Endothelial cell (in vitro differentiated cells): ENCODE measurements at places on chromosomes 7 and 10. TPM values are rescaled to one million over a fixed set of nuclear protein-coding genes. Genes with fewer than 3 reads are reported as not detected.

BMPER gene
- 2.5 TPM for total RNA-seq

HOXA5 gene
- 0.59 TPM for total RNA-seq

CALML5 gene
- not detected for total RNA-seq

FANK1 gene
- 9.4 TPM for total RNA-seq

MBL2 gene
- total RNA-seq: not detected

LIPM gene
- total RNA-seq: 0.31 TPM

FXYD4 gene
- total RNA-seq: not detected

INHBA gene
- total RNA-seq: 0.08 TPM

YKT6 gene
- 98.4 TPM for total RNA-seq

NACAD gene
- total RNA-seq: 3.5 TPM

SDHAF3 gene
- 6.7 TPM for total RNA-seq

WDR86 gene
- 57.0 TPM for total RNA-seq

CYP3A7 gene
- total RNA-seq: 0.18 TPM

PNLIPRP1 gene
- not detected for total RNA-seq

MYOF gene
- 12.4 TPM for total RNA-seq

CXCL12 gene
- total RNA-seq: 0.97 TPM

ZNF33A gene
- total RNA-seq: 29.3 TPM

SNCG gene
- 52.9 TPM for total RNA-seq

CPSF4 gene
- 40.5 TPM for total RNA-seq
